NCI-H460 (cell line): ENCODE measurements at places on chromosomes 12 and 14.

- no peak for DNase-seq
These were observed 269.9 kb upstream of the PLEKHG7 start for GRCh38 chr12:92432724-92433441.

GRCh38 chr12:23415180-23415579 is 534.3 kb downstream of the SOX5 start:
- DNase-seq = no peak

GRCh38 chr12:22256605-22257004 is 77.9 kb downstream of the ST8SIA1 start:
- DNase-seq = no peak

- DNase-seq = no peak
These were observed 151.8 kb upstream of the FKBP4 start for GRCh38 chr12:2642896-2643425.

GRCh38 chr14:104473244-104473565 is 106.4 kb upstream of the C14orf180 start:
- DNase-seq = no peak

DNA sequence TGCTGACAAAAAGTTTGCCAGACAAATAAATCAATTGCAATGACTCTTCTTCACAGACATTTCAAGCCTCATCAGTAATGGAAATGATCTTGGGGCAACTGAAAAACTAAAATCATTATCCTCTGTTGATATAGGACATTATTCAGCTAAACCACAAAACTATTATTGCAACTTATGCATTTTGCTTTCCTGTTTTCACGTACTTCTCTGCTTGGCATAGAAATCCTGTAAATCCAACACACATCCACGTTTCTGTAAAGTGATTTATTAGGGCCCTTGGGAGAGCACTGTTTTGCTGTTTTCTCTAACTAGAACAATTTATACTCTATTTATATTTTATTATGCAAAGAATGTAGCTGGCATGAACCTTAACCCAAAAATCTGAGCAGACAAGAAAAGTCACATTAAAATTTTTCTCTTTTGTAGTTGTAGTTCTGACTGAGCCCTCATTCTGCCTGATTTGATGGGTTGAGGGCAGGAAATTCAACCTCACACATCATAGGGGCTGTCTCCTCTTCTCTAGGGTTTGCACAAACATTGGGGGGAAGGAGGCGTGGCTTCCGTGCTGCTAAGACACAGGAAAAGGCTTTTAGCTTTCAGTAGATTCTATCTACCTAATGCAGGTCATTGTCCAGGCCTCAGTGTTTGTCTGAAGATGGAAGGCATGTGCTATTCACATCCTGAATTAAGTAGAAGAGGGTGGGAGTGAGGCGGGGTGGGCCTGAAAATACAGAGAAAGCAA is 11.5 kb upstream of the NUP107 start:
- no peak for DNase-seq

DNA sequence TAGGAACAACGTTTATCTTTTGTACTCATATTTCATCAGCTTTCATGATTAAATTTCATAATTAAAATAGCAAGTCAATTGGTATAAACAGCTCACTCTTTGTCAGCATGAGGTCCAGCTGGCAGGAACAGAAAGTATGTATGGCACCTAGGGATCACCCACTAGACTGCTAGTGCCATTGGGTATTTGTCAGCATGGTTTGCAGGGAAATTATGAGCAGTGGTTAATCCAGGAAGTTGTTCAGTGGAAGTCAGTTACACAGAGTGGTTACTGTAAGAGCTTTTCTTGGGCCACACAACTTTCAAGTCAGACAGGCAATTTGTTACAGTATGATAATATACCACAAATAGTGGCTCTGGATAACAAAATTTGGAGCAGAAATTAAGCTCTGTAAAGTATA is 340.3 kb upstream of the RGS6 start:
- no peak for DNase-seq

DNA sequence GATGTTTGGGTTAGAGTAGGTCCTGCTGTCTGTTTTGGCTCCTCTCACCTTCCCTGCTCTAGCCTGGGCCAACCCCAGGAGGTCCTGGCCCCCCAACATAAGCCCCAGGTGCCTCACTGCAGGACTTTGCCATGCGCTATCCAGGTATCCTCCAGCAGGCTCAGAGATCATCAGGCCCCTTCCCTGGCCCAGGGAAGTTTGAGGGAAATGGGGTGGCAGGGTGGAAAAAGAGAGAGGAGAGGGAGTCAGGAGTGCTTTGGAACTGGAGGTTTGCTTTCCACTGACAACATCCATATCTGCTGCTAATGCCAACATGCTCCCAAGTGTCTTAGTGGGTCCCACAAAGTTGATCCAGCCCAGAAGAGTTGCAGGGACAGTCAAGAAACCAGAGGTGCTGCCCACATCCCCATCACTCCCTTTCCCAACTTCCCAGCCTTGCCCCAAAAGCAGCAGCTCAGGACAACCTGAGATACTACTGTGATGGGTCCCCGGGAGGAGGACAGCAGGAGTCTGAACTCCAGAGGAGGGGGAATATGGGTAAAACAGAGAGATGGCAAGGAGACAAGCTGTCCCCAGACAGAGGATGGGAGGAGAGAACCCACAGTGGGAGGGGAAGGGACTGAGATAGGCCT is 677 bp downstream of the TNS2 start:
- DNase-seq = no peak

DNA sequence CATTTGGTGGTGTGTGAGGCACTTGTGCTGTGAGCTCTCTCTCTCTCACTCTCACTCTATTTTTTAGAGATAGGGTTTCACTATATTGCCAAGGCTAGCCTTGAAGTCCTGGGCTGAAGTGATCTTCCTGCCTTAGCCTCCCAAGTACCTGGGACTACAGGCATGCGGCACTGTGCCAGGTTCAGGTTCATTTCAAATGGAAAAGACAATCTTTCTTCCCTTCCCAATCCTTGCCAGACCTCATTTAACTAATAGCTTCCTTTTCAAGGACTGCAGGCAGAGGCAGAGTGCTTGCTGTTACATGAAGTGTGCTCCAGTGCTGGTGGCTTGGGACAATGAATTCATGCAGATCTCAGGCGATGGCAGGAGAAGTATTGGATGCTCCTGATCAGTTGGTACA is 73.2 kb upstream of the BICD1 start:
- DNase-seq = no peak
